ENCODE measurements at places on chromosomes 13 and 19. TPM values are rescaled to one million over a fixed set of nuclear protein-coding genes. Genes with fewer than 3 reads are reported as not detected.

CEBPA gene
- total RNA-seq = not detected

- DNase-seq = no peak
Observed at GRCh38 chr19:39196860-39197562, at the start of gene NCCRP1. NCCRP1 (plus strand) TSS chr19:39196964; CDS start chr19:39196983, 19 bp downstream.

GRCh38 chr13:83761631-83762030, 120.6 kb downstream of the SLITRK1 start:
- no peak for DNase-seq

NKG7 gene
- total RNA-seq = not detected

DNA sequence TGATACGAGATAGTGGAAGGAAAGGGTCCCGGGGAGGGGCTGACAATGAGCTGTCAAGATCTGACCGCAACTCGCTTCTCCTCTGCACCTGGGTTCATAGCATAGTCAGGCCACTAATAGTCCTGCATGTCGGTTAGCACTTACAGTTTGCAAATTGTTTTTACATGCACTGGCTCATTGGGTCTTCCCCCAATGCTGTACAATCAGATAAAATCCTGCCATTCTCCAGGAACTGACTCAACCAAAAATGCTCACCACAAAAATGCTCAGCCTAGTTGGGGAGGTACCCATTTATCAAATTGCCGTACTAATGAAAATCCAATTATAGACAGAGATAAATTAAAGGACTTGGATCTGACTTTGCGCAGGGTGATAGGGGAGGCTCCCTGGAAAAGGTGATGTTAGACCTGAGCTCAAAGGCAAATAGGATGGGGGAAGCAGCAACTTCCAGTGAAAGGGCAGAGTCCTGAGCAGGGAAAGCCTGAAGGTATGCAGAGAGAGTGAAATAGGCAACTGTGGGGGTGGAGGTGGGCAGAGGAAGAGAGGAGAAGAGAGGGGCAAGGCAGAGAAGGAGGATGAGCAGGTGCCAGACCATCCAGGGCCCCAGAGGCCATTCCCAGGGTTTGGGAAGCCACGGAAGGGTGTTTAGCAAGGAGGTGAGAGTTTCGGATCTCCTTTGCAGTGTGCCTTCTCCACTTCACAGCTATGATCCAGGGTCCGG, 326.1 kb upstream of the TSHZ3 start:
- DNase-seq = peak; percentile 38

ZNF626 gene
- total RNA-seq = 13.4 TPM

DNA sequence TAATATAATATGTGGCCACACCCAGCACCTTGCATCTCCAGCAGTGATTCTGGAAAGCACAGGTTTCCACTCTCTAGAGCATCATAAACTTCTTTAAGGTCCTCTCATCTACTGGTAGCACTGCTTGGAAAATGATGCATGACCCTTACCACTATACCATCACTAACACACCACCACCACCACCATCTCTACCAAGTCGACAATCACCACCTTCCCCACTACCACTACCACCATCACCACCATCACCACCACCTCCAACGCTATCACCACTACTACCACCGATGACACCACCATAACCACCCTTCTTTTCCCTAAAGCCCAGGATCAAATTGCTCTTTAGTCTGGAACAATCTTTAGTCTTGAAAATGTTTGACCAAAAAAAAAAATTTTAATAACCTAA, 390.4 kb downstream of the SUCLA2 start:
- DNase-seq = no peak

DNA sequence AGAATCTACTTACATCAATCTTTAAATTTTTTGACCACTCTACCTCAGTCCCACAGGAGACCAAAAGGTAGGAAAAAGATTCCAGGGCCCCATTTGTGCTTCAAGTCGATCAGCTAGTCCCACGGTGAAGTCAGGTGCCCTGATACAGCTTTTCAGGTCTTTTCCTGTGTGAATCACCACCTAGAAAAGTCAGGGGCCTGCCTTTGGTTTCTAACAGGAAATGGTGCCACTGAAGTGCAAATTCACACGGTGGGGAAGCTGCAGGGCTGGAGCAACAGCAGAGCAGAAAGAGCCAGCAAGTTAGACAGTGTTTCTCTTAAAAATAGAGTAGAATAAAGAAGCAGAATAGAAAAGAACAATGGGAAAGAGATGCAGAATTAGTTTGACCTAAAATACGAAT, 107.5 kb downstream of the KLF12 start:
- no peak for DNase-seq

TMEM86B gene
- 1.7 TPM for total RNA-seq

GRCh38 chr13:108728370-108728769, 99.0 kb downstream of the MYO16 start:
- DNase-seq = no peak

- DNase-seq = no peak
Observed at GRCh38 chr13:27973291-27973690, 4.2 kb upstream of the CDX2 start.

- peak; percentile 36 for DNase-seq
Observed at GRCh38 chr19:38736036-38736412, 8.2 kb downstream of the CAPN12 start.

- no peak for DNase-seq
Observed at GRCh38 chr13:88142653-88143052, 471.5 kb downstream of the SLITRK5 start.

DNA sequence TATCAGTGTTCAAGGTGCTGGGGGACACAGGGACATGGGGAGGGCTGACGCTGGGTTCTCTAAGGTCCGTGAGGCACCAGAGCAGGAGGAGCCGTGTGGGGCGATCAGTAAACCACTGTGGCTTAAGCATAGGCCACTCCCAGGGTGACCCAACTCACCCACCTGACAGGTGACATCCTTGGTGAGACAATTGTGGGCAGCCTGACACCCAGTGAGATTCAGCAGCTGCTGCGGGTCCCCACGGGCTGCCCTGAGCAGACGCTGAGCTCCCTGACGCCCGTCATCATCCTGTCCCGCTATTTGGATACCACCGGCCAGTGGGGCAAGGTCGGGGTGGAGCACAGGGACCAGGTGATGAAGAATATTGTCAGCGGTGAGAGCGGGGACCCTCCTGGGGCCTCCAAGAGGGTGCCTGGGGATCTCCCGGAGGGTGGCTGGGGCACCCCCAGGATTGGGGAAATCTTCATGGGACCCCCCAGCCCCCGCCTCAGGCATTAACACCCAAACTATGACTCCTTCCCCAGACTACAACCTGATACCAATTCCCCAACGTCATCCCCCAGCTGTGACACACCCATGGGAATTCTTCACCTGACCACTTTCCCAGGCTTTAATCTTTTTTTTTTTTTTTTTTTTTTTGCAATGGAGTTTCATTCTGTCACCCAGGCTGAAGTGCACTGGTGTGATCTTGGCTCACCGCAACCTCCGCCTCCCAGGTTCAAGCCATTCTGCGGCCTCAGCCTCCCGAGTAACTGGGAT, 33.3 kb upstream of the SHFL start:
- DNase-seq = no peak

- DNase-seq = no peak
Observed at GRCh38 chr13:46355088-46355468, 32.0 kb downstream of the RUBCNL start.

Measured in fibroblast of villous mesenchyme (primary cell).